ENCODE measurements at places on chromosomes 4 and X.

DNA sequence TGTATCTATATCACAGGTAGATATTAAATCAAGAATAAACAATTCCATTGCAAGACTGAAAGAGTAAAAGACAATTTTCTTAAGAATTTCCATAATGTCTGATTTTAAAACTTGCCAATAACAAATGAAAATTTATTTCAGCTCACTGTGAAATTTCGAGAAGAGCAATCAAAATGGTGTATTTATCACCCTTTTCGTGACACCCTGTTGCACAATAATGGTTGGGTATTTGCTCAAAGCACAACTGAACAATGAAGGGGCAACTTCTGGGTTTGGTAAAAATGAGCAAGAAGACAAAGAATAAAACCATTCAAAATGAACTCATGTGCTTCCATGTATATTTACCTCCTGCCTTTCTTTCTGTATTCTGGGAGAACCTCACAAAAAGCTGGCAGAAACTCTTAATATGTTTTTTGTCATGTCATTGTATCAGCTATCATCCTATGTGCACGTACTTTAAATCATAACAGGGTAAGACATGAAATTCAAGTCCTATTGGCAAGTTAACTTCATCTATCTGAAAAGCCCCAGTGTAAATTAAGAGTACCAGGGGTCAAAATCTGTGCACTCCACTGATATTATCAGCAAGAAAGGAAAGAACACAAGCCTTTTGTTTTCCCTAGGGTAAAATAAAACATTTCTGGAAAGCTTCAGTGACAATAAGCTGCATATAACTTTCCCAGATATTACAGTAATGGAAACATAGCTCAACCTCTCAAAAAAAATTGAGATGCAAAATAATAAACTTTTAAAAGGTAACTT, 126.9 kb upstream of the CBR4 start:
- DNase-seq: no peak

DNA sequence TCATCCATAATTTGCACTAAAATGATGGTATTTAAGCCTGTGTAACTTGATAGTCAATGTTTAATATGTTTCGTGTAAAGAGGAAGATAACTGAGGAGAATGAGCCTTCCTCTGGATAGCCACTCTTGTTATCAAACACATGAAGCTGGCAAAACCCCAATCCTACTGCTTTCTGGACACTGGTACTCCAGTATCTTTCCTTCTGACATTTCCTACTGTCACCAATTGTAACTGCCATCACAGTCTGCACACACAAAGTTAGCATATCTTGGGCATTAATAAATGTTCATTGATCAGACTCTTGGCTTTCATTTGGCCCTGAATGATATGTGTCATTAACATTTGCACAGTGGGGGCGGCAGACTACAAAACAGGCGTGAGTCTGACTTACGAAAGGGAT, 419.1 kb downstream of the TMA16 start:
- DNase-seq: no peak

DNA sequence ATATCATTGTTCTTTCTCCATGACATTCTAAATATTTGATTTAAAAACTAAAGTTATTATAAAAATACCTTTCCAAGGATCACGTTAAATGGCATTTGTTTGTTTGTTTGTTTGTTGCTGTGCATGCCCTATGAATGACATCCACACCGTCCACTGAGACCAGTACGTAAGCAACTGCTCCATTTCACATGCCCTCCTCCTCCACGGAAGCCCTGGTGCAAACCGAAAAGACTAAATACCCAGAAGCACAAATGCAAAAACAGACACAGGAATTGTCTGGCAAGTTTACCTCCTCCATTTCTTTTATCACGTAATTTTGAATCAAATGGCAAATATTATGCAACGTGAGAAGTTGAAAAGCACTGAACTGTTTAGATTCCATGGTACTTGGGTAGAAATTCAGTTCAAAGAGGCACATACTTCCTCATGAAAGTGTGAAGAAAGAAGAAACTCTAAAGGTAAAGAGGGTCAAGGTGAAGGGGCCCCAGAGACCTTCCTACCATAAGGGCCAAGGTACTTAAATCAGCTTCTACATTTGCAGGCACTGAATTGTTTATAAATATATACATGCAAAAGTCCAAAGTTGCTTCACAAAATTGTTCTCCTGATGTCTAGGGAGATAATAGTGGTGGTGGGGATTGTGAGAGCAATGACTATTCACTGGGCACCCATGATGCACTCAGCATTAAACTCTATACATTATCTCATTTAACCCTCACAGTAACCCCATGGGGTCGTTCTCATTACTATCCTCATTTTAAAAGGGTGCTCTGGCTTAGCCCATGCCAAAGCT, 23.4 kb downstream of the IRF2 start:
- DNase-seq: no peak

DNA sequence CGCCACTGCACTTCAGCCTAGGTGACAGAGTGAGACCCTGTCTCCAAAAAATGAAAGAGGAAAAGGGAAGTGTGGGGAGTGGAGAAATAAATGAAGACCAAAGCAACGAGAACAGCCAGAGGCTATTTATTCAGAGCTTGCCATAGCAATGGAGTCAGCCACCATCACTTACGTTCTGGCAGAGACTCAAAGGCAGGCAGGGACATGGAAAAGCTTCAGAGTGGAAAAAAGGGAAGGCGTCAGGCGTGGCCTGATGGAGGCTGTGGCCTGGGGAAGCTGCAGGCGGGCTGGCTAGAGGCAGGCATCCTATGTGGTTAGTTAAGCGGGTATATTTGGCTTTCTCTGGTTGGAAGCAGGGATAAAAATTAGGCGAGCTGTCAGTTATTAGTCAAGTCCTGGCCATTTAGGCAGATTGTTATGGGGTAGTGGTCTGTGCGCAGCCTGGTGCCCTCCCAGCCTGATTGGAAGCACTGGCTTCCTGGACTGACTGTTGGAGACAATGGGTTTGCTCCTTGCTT, 73.3 kb downstream of the DCTD start:
- no peak for DNase-seq

- no peak for DNase-seq
Observed at GRCh38 chr4:20809812-20810211, 109.6 kb downstream of the PACRGL start.

DNA sequence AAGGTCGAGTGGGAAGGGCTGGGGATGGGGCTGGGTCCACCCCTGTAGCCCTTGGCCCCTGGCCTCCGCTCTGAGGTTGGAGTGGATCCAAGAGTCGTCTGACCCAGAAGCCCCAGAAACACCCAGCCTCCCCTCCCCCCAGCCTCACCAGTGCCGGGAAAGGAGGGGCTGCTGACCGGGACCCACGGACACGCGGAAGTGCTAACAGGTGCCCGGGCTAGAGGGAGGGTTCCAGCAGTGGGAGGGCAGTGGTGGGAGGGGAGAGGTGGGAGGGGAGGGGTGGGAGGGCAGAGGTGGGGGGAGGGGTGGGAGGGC, 131.8 kb upstream of the NKX1-1 start:
- DNase-seq: no peak

DNA sequence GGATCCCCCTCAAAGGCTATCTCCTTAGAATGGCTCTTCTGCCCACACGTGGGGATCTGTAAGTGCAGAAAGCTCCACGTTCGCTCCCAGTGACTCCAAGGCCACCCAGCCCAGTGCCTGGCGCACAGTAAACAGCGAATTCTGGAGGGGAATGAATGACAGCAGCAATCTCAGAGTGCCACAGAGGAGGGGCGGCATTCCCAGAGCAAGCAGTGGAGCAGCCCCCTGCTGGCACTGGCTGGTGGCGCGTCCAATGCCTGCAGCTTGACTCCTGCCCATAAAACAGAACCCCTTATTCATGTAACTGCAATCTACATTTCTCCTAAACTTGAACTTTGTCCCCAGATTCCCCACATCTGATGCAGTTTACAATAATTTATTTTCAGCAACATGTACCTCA, 6.9 kb upstream of the HELT start:
- no peak for DNase-seq

DNA sequence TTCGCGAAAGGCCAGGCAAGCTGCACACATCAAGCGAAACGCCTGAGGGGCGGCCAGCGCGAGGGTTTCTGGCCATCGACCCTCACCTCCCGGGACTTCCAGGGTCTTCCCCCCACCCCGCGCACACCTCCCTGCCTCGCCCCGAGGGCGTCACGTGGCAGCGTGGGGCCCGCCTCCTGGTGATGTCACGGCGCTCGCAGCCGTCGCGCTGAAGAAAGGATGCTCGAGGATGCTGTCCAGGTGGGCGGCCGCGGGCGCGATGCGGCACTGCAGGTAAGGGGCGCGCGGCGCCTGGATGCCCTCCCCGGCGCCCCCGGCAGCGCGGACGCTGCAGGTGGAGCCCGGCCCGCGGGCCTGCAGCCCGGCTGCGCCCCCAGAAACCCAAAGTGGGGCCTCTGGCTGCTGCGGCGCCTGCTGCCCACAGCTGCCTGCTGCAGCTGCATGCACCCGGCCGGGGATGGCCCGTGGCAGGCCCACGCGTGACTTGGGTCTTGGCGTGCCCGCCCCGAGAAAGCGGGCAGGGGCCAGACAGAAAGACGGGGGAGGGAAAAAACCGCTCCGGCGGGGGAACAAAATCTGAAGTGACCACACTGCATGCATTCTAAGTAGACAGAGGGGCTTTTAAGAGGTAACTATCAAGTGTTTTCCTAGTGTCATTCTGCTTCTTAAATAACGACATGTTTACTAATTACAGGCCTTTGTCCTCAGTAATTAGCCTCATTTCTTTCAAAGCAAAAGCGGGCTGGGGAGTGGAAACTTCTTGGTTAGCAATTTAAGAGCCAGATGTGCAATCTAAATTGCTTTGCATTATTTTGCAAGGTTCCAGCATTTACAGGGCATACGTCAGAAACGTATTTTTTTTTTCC, 1.7 kb downstream of the CLCN4 start:
- peak; percentile 0 for DNase-seq

- no peak for DNase-seq
Observed at GRCh38 chr4:185283723-185284122, 74.3 kb downstream of the SNX25 start.

DNA sequence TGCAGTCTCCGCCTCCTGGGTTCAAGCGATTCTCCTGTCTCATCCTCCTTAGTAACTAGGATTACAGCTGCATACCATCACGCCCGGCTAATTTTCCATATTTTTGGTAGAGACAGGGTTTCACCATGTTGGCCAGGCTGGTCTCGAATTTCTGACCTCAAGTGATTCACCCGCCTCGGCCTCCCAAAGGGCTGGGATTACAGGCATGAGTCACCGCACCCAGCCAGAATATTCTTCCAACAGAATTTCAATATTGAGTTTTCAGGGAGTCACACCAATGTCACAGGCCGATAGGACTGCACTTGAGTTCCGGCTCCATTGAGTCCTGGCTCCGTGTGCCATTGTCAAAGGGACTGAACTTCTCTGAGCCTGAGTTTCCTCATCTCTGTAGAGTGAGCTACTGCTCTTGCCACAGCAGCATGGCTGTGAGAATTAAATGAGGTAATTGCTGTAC, 82.9 kb downstream of the CLCN4 start:
- DNase-seq: no peak

DNA sequence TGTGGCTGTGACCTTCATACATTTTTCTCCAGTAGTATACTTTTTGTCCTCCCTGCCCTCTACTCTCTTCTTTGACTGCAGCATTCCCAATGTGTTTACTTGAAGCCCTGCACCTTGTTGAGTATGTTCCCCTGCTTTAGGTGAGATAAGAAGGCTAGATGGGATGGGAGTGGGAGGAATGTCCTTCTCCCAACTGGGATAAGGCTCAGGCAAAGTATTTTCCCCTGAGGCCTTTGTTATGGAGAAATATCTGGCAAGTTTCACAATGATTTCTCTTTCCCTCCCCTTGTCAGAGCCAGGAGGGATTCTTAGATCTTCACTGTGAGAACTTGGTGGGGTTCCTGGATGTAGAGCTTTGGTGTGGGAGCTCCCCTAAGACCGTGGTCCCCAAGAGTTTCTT, 131.8 kb downstream of the CLCN5 start:
- no peak for DNase-seq

DNA sequence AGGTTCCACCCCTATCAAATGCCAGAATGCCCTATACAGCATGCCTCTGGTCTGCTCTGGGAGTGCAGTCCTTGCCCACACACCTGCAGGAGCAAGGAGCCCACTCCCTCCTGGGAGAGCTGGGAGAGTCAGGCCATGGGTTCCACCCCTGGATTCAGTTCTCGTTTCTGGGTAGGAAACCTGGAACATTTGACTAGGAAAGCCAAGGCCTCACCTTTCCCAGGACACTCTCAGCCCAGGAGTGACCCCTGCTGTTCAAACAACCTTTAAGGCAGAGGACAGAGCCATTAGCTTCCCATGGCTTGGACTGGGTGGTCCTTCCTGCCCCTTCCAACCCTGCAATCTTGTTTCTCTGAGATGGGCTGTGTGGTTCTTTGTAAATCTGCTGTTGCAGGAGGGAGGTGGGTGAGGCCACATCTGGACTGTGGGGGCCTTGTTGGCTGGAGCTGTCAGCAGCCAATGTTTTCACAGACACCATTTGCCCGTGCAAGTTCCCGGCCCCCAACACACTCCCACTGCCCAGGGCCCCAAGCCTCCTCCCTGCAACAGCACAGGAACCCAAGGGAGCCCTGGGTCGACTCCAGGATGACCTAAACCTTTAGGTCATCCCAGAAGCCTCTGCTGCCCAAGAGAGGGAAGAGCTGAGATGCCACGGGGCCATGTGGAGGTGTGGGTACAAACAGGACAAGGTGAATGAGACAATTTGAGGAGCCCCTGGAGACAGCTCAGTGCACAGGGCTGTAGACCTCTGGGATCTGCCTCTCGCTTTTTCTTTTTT, 104.4 kb downstream of the PJA1 start:
- DNase-seq: no peak

- no peak for DNase-seq
Observed at GRCh38 chr4:48297256-48297846, 27.7 kb upstream of the TEC start.

DNA sequence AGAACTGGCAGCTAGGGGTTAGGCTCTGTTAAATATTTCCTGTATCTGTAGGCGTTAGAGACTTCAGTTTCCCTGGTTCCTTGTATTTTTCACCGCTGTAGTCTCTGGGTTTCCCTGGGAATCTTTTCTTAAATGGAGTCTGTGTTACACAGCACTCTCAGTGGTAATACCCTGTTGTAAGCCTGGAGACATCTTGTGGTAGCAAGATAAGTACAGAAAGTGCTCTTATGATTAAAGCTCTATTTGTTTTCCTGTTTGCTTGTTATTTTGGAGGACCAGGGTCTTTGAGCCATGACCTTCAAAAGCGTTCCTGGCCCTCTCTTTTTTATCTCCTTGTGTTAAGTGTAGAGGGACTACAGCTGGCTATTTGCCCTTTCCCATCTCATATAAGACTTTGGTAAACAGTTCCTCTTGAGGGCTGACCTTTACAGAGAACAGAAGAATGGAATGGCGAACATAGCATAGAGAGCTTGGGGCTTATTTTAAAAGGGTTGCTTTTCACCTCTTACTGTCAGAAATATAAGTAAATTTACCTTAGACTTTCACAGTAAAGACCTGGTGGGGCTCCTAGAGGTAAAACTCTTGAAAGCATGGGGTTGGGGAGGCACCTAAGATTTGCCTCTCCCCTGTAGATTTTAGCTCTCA, 782.5 kb downstream of the FAT4 start:
- no peak for DNase-seq

GRCh38 chrX:38970074-38970473, 168.8 kb downstream of the MID1IP1 start:
- DNase-seq: no peak

DNA sequence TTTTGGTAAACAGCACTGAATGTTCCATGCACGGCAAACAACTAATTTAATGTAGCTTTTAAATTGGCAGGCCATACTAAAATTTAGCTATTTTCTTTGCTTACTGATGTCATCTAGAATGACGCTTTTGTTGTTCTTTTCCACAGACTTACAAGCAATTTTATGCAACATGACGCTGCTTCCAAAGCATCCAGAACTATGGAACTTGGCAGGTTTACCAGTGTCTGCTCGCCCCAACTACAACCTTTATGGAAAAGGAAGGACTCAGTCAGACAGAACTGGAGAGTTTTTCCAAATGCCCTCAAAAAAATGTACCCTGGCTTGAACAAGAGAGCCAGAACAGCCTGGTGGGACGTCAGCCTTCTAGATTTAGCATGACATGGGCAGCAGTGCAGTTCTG, 58.7 kb downstream of the ANOS1 start:
- DNase-seq: no peak

All from stimulated activated CD4-positive, alpha-beta T cell treated with anti-CD3 and anti-CD28 coated beads, Interleukin-1b, Interleukin-23, amount 100 ng/mL, for 1 hour (primary cell).